Amniotic stem cell (primary cell): ENCODE measurements at places on chromosomes 3 and 15.

GRCh38 chr15:29115093-29115991 is 154.3 kb downstream of the NSMCE3 start:
- DNase-seq: no peak

GRCh38 chr15:68696414-68697363 is 117.9 kb downstream of the CORO2B start:
- DNase-seq: no peak

DNA sequence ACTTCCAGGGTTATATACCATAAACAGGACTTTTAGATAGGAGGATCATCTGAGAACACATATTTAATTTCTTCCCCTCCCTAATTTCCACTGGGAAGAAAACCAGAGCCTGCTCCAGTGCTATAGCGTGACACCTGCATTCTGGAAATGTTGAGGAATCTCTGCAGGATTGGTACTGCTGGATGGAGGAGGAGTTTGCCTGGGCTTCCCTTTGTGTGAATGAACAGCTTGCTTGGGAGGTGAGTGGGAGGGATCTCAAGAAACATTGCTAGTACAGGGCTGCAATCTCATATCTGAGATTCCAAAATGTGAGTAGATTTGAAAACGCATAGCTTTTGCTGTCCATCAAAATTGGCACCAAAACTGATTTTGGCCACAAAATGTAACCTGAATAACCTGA is 295.9 kb upstream of the RGMA start:
- DNase-seq: no peak

DNA sequence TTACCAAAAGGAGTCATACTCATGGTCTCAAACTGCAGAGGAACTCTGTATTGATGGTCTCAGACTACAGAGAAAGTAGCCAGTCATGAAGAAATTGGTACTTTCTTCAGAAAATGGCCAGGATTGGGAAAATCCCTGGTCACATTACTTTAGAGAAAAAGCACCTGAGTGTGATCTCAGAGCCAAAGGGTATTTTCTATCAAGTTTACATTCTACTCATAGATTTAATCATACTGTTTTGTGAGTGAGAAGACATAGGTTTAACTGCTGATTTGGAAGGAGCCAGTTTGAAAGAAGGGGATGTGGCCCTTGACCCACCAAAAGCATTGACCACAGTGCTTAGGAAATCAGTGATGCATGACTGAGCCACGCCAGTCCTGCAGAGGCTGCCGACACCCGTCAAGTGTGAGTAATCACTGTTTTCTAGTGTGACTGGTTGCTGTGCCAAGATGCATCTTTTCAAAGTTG is 203.6 kb downstream of the AKAP13 start:
- DNase-seq: no peak

DNA sequence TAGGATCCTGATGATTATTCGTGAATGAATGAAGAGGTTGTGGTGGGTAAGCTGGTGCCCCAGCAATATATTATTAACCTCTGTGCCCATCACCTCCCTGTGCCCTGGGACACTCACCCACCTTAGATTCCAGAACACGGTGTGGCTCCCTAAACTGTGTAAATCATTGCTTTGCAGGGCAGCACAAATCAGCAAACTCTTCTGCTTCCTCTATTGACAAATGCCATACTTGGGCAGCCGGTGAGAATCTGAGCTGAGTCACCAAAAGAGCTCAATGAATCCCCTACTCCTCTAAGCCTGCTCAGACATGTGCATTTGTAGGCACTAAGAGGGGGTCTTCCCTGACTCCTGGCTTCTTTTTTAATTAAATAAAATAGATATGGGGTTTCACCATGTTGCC is 15.7 kb downstream of the UQCC5 start:
- no peak for DNase-seq

GRCh38 chr15:36579792-36580431 is 486 bp downstream of the CDIN1 start:
- DNase-seq: no peak

- DNase-seq: no peak
Observed at GRCh38 chr15:63586790-63587189, 10.4 kb upstream of the FBXL22 start.
